Mesenteric fat pad (tissue), 1 donor: ENCODE measurements at places on chromosomes 12 and 14. TPM values are rescaled to one million over a fixed set of nuclear protein-coding genes. Genes with fewer than 3 reads are reported as not detected.

CFAP54 gene
- total RNA-seq, result 0.71 TPM

GRCh38 chr14:67447033-67447381 lies 35.0 kb upstream of the PLEK2 start:
- DNase-seq, result no peak

GRCh38 chr12:84661786-84662185 lies 250.8 kb downstream of the SLC6A15 start:
- DNase-seq, result no peak

DNA sequence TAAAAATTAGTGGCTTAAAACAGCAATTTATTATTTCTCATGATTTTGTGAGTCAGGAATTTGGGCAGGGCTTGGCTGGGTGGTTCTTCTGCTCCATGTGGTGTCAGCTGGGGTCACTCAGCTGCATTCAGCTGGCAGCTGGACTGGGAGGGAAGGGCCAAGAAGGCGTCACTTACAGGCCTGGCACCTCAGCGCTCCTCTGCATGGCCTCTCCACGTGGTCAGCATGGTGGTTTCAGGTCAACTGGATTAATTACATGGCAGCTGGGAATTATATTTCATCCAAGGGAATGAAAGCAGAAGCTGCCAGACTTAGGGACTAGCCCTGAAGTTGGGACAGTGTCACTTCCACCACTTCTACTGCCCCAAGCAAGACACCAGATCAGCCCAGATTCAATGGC lies 27.5 kb upstream of the IRF2BPL start:
- no peak for DNase-seq

POTEG gene
- not detected for total RNA-seq

NKX2-8 gene
- not detected for total RNA-seq

GRCh38 chr14:72850360-72850759 lies 43.5 kb downstream of the DPF3 start:
- no peak for DNase-seq
